ENCODE measurements at places on chromosomes 4 and X.

- peak; percentile 72 for DNase-seq
Measured at GRCh38 chrX:108468486-108468885, 28.8 kb downstream of the COL4A5 start.

DNA sequence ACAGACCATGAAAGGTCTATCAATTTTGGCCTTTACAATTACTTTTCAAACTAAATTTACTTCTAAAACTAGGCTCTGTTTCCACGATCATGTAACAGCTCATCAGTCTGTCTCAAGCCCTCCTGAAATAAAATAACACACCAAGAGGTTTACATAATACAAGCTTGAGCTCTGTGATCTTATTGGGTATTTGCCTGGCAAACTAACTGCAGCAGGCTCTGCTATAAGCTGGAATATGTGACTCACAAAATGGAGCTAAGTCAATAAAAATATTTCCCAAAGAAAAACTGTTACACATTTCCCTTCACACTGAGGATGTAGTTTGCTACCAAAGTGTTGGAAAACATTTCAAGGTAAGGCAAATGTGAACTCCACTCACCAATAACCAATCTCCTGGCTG lies 94.7 kb upstream of the GPM6B start:
- DNase-seq = no peak

GRCh38 chr4:148542922-148543623 lies 100.9 kb upstream of the NR3C2 start:
- no peak for DNase-seq

GRCh38 chr4:20662851-20663250 lies 37.4 kb upstream of the PACRGL start:
- peak; percentile 20 for DNase-seq

GRCh38 chrX:136697156-136697555 lies 49.2 kb downstream of the CD40LG start:
- no peak for DNase-seq

DNA sequence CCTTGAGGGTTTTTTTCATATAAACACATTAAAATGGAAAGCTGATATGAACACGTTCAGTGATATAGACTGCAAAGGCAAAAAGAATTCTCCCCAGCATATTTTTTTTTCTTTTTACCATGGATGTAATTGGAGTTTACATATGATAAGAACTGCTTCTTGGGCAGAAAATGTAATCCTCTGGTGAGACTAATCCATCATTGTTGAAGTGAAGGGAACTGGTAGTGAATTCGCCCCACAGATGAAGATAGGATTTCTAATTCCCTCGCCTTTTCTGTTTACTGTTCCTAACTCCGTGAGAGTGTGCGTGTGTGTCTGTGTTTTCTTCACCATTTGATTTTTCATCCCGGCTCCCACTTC lies 88.9 kb downstream of the GPR143 start:
- DNase-seq = no peak

- DNase-seq = no peak
Measured at GRCh38 chr4:165972747-165973146, 99.7 kb downstream of the TLL1 start.

GRCh38 chr4:62402088-62402806 lies 1202.1 kb downstream of the ADGRL3 start:
- no peak for DNase-seq

DNA sequence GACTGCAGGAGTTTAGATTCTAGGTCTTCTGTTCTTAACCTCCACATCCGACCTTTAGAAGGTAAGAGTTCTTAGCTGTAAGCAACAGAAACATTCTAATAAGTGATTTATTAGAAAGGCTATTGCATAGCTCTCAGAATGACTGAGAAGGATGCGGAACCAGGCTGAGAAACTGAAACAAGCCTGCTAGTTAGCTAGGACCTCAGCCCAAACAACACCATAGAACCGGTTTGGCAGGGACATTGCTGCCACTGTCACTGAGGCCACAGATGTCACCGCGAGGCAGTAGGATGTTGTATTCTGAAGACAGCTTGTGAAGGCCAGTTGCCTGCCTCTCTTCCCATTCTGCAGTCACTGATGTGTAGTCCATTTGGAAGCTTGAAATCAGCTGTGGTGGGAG lies 160.0 kb upstream of the ARX start:
- no peak for DNase-seq

DNA sequence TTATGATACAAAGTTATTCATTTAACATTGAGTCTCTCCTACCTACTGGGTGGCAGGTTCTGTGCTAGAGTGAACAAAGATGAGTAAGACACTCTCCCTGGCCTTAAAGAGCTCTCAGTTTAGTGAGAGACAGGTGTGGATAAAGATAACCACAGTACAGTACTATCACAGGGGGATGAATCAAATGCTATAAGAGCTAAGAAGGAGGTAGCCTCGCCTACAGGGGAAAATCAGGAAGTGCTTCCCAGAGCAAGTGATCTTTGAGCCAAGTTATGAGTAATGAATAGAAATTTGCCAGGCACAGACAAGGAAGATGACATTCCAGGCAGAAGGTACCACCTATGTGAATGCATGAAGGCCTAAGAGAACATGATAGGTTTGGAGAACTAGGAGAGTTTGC lies 3.4 kb upstream of the IGBP1 start:
- no peak for DNase-seq

DNA sequence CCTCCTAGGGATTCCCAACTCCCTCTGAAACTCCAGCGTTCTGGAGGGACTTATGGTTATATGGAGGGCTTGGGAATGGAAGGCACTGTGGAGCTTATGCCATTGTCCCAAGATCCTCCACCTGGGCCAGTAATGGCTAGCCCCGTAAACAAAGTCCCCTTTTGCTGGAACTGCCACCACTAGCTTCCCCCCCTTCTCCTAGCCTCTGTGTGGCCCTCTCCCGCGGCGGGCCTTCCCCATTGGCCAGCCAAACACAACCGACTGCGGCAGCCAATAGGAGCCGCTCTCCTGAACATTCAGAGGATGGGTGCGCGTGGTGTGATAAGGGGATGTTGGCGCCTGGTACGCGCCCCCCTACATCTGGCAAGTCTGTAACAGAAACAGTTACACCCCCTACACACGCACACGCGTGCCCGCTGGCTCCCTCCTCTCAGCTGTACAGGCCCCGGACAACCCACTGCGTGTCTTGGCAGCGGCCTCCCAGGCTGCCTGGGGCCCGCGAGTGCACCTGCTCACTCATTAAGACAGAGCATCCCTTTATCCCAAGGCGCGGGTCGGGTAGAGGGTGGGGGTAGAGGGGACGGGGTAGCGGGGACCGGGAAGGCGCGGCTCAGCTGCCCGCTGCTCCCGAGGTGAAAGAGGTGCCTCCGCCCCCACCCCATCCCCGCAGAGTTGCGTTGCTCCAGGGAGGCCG lies 863 bp upstream of the RAB33A start:
- DNase-seq = no peak

DNA sequence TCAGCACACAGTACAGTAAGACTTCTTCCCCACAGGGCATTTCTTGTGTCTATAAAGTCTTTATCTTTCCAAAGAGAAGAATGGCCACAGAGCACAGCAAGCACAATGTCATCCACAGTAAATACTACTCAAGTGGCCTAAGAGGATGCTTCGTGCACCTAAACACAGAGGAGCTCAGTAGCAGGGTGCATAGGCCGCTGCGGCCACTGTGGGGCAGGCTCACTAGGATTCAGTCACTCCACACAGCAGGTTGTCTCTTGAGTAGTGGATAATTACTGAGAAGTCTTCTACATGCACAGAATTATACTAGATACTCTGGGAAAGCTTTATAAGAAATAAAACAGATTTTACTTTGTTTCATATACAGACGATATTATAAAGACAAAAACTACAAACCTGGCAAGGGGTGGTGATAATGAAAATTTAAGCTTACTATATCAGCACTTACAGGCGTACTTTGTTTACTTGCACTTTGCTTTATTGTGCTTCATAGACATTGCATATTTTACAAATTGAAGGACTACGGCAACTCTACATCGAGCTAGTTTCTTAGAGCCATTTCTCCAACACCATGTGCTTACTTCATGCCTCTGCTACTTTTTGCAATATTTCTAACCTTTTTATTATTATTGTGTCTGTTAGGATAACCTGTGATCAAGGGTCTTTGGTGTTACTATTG lies 78.5 kb downstream of the PRDM5 start:
- no peak for DNase-seq

DNA sequence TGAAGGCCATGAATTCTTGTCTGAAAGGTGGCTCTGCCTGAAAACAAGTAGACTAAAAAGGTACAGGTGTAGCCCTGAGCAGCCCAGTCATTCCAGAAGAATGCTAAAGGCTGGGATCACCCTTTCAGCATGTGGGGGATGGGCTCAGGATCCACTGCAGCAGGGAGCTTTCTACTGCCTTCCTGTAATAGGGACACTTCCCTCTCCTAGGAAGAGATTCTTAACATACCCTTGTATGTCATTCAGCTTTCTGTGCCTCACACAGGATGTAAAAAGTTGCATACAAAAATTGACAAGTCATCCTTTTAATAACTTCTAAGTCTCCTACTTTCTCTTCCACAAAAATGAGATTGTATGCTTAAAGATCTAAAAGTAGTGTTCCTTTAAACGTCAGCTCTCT lies 123.3 kb downstream of the ZNF518B start:
- DNase-seq = no peak

- no peak for DNase-seq
Measured at GRCh38 chr4:145795521-145795920, 115.6 kb downstream of the C4orf51 start.

- DNase-seq = no peak
Measured at GRCh38 chr4:158211222-158211621, 936 bp downstream of the TMEM144 start.

- DNase-seq = no peak
Measured at GRCh38 chr4:155571184-155571944, 95.3 kb upstream of the GUCY1A1 start.

- DNase-seq = peak; percentile 15
Measured at GRCh38 chr4:72390409-72390808, 178.6 kb downstream of the ADAMTS3 start.

GRCh38 chrX:22056235-22056634 lies 24.1 kb downstream of the PHEX start:
- no peak for DNase-seq

DNA sequence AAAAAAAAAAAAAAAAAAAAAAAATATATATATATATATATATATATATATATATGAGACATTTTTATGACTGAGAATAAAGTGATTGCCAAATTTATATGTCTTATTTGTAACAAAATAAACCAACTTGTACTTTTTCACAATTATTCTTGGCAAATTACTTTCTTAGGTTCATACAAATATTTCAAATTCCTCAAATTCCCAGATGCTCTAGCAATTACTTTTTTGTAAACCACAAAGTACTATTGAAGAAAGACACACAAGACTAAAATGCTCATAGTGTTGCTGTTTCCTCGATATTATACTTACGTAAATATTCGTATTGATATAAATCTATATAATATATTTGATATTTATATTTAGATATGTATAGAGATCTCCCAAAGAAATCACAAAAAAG lies 390.0 kb downstream of the FAT4 start:
- peak; percentile 49 for DNase-seq

- no peak for DNase-seq
Measured at GRCh38 chrX:7254144-7254543, 106.2 kb upstream of the PUDP start.

- no peak for DNase-seq
Measured at GRCh38 chr4:25972984-25973745, 59.1 kb downstream of the SMIM20 start.

GRCh38 chrX:120575379-120576114 lies 14.8 kb upstream of the CUL4B start:
- no peak for DNase-seq
